ENCODE measurements at places on chromosomes 4 and X.
A peak's percentile ranks its signal among the peaks of the same experiment; 100 is the strongest.

- no peak for DNase-seq
These were observed 81.8 kb upstream of the RBPJ start for GRCh38 chr4:26238778-26239679.

DNA sequence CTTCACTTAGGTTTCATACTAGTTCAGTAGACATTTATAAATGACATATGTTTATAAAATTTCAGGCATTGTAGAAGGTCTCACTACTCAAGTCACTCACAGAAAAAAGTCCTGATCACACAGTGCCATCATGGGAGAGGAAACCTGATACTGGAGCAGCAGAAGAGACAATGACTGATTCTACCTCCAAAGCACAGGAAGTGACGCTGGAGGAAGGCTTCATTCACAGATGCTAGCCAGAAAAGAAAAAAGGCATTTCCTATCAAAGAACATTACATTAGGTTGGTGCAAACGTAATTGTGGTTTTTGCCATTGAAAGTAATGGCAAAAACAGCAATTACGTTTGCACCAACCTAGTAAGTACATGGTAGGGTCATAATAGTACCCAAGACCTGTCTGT lies 79.5 kb downstream of the RASGEF1B start:
- no peak for DNase-seq

DNA sequence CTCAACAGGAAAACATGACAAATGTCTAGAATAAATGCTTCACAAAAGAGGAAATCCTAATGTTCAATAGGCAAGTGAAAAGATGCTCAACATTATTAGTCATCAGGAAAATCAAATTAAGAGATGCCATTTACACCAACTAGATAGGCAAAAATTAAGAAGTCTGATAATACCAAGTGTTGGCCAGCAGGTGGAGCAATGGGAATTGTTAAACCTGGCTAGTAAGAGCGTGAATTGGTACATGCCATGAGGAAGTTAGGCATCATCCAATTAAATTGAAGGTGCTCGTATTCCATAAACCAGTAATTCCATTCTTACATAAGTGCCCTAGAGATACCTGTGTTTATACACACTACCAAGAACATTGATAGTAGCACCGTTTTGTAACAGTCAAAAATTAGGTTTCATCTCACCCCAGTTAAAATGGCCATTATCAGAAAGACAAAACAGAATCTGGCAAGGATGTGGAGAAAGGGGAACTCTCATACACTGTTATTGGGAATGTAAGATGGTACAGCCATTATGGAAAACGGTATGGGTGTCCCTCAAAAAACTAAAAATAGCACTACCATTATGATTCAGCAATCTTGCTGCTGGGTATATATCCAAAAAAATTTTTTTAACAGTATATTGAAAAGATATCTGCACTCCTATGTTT lies 14.0 kb upstream of the ZCCHC18 start:
- DNase-seq: peak; percentile 23

- DNase-seq: no peak
These were observed 116.1 kb downstream of the PDLIM5 start for GRCh38 chr4:94567811-94568210.

DNA sequence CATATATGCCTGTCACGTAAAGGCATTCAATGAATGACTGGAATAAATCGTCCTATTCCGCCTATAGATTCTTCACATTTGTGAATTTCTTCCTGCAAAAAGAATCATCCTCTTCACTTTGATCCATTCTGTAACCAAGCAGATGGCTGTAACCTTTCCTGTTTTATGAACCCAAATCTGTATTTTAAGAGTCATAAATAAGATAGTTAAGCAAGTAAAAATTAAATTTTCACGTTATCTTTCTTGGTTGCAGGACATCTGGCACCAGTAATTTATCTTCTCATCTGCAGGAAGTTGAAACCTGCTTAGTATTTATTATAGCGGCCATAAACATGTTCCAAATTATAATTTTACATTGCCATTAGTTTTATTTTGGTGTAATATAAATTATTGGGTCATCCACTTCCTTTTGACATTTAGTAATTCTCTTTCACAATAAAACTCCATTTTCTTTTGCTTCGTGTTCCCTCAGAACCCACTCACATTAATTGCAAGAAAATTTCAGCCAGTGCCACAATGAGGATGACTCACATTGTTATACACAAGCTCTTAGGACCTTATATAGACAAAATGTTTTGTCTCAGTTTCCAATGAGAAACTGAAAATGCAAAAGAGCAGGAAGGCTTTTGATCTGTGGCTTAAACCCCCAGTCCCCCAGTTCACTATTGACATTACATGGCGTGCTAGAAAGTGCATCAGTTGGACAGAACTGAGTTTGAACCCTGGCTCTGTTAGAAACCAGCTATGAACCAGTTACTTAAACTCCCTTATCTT lies 51.1 kb downstream of the TMEM156 start:
- DNase-seq: no peak

DNA sequence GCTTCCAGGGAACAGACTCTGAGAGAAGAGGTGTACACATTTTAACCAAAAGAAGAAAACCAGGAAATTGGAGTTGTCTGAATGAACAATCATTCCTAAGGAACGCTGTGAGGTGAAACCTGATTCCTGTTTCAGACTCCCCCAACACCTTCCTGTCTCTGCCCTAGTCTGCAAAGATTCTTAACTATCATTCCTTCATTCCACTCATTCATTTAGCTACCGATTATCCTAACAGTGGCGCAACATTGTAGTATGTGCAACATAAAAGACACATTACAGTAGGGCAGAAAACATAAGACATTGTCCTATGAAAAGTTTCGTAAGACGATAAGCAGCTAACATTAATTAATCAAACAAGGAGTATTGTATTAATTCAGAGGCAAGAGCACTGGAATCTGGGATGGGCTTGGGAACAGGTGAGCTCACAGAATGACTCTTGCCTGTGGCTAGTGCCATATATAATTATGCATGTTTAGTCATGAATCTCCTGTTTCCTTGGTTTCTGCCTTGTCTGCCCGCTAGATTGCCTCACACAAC lies 23.8 kb upstream of the ADH7 start:
- DNase-seq: no peak
